ENCODE measurements at places on chromosomes 13 and 19.

DNA sequence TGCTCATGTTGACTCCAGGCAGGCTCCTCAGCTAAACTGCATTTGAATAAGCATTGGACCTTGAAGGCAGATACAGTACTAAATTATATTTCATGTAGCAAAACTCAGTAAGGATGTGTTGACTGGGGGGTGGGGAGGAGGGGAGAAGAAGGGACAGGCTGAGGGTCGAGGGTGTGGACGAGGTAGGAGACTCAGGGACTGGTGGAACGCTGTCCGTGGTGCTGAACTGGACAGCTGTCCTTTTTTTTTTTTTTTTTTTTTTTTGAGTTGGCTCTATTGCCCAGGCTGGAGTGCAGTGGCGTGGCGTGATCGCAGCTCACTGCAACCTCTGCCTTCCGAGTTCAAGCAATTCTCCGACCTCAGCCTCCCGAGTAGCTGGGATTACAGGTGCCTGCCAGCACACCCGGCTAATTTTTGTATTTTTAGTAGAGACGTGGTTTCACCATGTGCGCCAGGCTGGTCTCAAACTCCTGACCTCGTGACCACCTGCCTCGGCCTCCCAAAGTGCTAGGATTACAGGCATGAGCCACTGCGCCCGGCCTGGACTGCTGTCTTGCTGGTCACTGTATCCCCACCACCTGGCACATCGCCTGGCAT is 33.2 kb upstream of the CASP14 start:
- no peak for DNase-seq

GRCh38 chr13:20826301-20826700 is 52.5 kb upstream of the EEF1AKMT1 start:
- no peak for DNase-seq

- DNase-seq: no peak
Observed at GRCh38 chr13:24615114-24615513, 65.1 kb upstream of the ATP12A start.

DNA sequence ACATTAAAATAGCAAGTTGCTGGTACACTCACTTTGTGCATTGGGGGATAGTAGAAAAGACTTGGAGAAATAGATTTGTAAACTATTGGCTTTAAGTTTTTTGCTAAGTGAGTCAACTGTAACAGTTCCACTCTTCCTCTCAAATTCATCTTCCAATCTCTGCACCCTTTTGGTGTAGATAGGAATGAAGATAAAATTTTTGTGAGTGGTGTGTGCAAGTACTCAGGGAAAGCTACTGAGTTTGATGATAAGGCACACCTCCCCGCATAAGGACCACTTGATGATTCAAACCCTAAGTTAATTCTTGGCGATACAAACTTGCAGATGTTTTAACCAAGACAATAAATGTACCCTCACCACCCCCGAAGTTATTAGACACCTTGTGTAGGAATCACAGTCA is 168.3 kb upstream of the SLITRK1 start:
- DNase-seq: no peak

DNA sequence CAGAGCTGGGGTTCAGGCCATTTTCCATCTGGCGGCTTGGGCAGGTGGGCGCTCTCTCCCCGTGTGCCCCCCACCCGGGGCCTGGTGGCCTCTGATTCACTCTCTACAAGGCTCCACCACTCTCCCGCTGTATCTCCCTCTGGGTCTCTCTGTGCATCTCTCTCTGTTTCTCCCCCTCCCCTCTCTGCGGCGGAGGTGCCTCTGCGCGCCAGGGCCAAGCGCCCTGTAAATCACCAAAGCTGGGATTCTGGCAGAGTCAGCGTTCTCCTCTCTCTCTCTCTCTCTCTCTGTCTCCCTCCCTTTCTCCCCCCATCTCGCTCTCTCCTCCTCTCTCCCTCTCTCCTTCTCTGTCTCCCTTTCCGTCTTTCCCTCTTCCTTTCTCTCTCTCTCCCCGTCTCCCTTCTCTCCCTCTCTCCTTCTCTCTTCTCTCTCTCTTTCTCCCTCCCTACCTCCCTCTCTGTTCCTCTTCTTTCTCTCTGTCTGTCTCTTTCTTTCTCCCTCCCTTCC is 3.9 kb downstream of the NFIC start:
- DNase-seq: no peak

DNA sequence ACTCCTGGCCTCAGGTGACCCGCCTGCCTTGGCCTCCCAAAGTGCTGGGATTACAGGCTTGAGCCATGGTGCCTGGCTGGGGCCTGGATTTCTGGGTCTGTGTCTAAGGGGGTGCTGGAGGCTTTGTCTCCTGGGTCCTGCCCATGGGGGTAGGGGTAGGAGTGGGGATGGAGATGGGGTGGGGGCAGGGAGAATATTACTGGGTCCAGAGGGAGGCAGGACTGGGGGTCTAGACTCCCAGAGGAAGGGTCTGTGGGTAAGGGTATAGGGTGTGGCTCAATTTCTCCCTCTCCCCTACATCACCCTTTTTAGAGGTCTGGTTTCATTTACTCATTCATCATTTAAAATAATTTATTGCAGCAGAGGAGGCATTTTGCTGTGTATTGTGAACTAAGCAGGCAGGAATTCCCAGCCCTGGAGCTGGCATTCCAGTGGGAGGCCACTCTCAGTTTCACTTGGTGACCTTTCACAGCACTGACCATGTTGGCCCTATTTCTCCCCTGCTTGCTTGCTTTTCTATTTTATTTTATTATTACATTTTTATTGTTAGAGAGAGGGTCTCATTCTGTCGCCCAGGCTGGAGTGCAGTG is 810 bp upstream of the NFKBID start:
- no peak for DNase-seq

DNA sequence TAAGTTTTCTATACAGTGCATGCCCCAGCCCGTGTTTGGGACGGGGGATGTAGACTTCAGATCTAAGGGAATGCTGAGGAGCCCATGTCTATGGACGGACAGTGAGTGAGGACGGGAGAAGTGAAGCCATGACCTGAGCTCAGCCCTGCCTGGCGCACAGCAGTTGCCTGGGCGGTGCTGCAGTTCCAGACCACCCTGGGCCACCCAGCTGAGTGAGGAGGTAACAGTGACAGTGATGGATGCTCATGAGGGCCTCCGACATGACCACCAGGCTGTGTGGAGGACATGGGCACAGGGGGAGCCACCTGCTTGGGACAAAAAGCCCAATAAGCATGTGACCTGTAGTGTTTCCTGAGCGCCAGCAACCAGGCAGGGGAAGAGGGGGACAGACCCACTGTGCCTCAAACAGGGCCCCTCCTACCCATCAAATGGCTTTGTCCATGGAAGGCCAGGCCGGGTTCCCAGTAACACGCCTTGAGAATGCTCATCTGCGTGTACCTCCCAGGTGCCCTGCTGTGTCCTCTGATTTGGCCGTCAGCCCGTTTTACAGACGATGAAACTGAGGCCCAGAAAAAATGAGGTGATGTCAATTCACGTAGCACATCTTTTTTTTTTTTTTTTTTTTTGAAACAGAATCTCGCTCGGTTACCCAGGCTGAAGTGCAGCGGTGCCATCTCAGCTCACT is 22.6 kb downstream of the NOSIP start:
- DNase-seq: no peak

GRCh38 chr13:95300625-95301182 is 547 bp downstream of the ABCC4 start:
- peak; percentile 15 for DNase-seq

Data from stimulated activated CD4-positive, alpha-beta T cell treated with anti-CD3 and anti-CD28 coated beads, Interleukin-12 subunit alpha, Interleukin-12 subunit beta, amount 100 ng/mL, for 24 hours (primary cell).